Mammary epithelial cell (primary cell): ENCODE measurements at places on chromosomes 3 and 15. TPM values are rescaled to one million over a fixed set of nuclear protein-coding genes. Genes with fewer than 3 reads are reported as not detected.

The HES1 gene
- total RNA-seq, result 33.0 TPM

The ATP13A5 gene
- 0.17 TPM for total RNA-seq

The LTK gene
- total RNA-seq, result 0.24 TPM in 1 of 2 replicates, not detected in the other

The ATP10A gene
- total RNA-seq, result 6.5 TPM

The OR5K2 gene
- total RNA-seq, result not detected

The SLC24A5 gene
- not detected in 2 replicates for total RNA-seq

The PARP15 gene
- not detected in 2 replicates for total RNA-seq

The MPI gene
- 32.7 TPM for total RNA-seq

The EPHB1 gene
- not detected for total RNA-seq

The TGM4 gene
- 0.91 and 1.2 TPM in 2 replicates for total RNA-seq

The KLHL24 gene
- 100 TPM for total RNA-seq

The CMSS1 gene
- 55.3 and 95.8 TPM in 2 replicates for total RNA-seq

The GOLGA8S gene
- total RNA-seq, result not detected in 2 replicates

The CEP152 gene
- total RNA-seq, result 2.5 TPM

The ITIH3 gene
- not detected in 2 replicates for total RNA-seq

The EXD1 gene
- total RNA-seq, result not detected in 2 replicates

The ECE2 gene
- not detected in 2 replicates for total RNA-seq

The TASOR gene
- 46.7 and 54.9 TPM in 2 replicates for total RNA-seq

The ARNT2 gene
- total RNA-seq, result 0.42 and 0.51 TPM in 2 replicates

The TTC23 gene
- total RNA-seq, result 29.0 TPM

The PRR23C gene
- total RNA-seq, result not detected in 2 replicates

The TMC3 gene
- not detected for total RNA-seq

The ZBED2 gene
- 85.7 and 105 TPM in 2 replicates for total RNA-seq

The RASL12 gene
- not detected for total RNA-seq

The BNIP2 gene
- total RNA-seq, result 107 TPM

The FGF12 gene
- total RNA-seq, result not detected in 2 replicates
